ENCODE measurements at places on chromosomes 11 and 22. TPM values are rescaled to one million over a fixed set of nuclear protein-coding genes. Genes with fewer than 3 reads are reported as not detected.

- no peak for DNase-seq
These were observed 5.3 kb upstream of the IFITM3 start for GRCh38 chr11:325796-326591.

DNA sequence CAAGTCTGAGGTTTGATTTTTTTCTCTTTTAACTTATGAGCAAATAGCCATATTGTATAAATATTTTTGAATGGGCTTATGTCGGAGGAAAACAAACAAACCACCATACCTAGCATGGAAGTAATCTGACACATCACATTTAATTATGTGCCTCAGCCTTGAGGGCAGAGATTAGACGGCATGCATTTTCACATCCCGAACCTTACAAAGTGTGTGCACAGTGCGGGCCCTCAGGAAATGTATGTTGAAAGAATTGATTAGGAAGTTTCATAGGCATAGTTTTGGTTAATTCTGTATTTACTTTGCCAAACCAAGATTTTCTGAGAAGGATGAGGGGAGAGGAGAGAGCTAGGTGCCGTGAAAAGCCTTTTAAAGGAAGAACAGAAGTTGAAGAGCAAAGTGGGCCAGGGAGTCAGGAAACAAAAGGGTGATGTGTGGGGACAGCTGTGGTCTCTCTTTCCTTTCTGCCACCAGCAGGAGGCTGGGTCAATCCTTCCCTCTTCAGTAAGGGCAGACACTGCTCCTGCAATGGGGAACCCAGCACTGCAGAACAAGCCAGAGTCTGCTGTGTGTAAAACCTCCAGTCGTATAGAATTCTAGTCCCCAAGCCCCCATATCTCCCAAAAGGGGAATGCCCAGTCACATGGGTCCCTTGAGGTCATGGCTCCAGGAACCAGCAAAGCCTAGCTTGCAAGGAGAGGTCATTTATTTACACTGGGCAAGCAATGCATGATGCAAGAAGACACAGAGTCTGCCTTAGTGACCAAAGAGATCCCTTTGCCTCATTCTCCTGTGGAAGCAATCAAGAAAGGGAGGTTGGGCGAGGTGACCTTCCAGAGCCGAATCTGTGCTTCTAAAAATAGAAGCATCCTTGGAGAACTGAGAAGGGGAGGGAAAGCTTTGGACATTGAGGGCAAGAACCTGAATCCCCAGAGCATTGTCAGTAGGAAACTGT lies 71.1 kb upstream of the OLFML1 start:
- no peak for DNase-seq

The OR8D4 gene
- not detected for polyA plus RNA-seq

GRCh38 chr11:117259417-117259816 lies 26.9 kb downstream of the RNF214 start:
- DNase-seq, result no peak

GRCh38 chr11:76443268-76443980 lies 1.4 kb upstream of the EMSY start:
- DNase-seq, result no peak

The SOX6 gene
- 24.1 TPM for polyA plus RNA-seq

DNA sequence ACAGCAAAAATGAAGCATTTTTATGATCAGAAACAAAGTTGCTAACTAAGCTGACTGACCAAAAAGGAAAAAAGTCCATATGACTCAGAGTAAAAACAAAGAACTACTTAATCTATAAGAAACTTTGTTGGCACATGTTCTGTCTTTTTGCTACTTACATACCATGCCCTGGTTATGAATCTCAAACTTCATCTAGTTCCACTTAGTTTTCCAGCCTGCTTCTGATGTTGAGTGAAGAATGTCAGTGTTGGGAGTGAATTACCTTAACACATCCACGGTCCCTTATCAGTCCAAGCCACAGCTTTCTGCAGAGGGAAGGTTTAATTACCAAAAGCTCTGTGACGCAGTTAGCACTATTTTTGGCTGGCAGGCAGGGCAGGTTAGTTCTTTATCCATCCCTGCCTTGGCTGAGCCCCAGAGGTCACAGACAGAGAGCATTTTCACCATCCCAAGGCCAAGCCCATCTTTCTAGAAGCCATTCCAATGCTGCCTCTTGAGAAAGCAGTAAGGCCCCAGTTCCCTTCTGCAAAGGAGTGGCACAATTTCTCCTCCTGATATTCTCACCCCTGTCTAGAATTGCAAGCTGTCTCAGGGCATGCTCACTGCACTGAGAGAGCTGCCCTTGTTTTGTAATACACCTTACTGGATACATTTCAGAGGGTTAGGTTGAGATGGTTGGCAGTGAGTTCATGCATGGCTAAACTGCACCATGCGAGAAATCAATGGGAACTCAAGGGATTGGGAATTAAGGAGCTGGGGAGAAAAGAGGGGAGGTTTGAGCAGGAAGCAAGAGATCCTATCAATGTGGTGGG lies 67.1 kb downstream of the SLC1A2 start:
- DNase-seq, result no peak

DNA sequence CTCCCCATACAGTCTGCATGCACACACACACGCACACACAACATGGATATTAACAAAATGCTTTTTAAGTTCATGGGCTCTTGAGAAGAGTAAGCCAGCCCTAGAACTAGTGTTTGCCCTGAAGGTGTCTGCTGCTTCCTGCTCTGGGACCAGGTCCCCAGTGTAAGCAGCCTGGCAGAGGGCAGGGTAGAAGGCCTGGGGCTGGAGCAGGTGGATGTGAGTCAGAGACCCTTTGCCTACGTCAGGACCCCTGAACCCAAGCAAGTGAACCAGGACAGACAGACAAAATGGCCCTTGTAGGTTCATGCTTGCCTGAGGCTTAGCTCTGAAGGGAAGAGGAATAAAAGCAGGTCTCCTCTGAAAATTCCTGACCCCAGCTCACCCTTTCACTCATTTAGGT lies 357.9 kb downstream of the TBC1D22A start:
- DNase-seq, result no peak

- no peak for DNase-seq
These were observed 107.8 kb downstream of the KIRREL3 start for GRCh38 chr11:126892756-126893155.

GRCh38 chr22:21100149-21101032 lies 54.6 kb downstream of the LRRC74B start:
- DNase-seq, result no peak

- DNase-seq, result no peak
These were observed at the start of gene ARRB1 for GRCh38 chr11:75351541-75351790. Gene ARRB1, minus strand, starts transcription at chr11:75351661. Its CDS starts 54 bp downstream, at chr11:75351607.

The C11orf16 gene
- polyA plus RNA-seq, result 1.1 TPM

- DNase-seq, result no peak
These were observed 26.8 kb downstream of the DIXDC1 start for GRCh38 chr11:111963931-111964340.

The GAB4 gene
- polyA plus RNA-seq, result 0.14 TPM

GRCh38 chr11:62592146-62592815 lies 958 bp upstream of the TUT1 start:
- DNase-seq, result no peak

The GNG3 gene
- 3.6 TPM for polyA plus RNA-seq

DNA sequence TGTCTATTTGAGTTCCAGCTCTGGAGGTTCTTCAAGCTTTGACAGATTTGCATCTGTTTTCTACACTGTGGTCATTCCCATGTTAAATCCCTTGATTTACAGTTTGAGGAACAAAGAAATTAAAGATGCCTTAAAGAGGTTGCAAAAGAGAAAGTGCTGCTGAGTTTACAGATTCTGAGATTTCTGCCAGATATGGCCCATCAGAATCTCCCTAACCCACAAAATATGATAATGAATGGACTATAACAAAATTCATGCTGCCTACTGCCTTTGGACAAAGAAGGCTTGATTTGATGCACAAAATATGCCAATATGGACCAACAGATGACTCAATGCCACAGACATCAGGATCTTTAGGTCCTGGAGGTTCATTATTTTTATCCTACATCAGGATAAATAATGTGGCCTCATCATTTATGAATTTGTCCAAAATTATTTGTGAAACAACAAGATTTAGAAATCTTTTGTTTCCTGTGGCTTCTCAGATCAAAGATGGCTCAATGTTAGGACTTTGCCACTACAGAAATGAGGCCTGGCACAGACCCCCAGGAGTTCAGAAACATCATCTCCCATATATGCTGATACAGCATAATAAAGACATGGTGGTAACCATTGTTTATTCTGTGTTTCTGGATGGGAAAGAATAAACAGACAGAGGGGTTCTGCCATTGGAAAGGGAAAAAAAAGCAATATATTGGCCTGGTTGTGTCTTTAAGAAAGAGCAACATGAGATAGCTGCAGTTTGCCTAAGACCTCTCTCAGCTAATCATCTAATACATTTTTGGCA lies 6.7 kb downstream of the OR5AN1 start:
- no peak for DNase-seq

DNA sequence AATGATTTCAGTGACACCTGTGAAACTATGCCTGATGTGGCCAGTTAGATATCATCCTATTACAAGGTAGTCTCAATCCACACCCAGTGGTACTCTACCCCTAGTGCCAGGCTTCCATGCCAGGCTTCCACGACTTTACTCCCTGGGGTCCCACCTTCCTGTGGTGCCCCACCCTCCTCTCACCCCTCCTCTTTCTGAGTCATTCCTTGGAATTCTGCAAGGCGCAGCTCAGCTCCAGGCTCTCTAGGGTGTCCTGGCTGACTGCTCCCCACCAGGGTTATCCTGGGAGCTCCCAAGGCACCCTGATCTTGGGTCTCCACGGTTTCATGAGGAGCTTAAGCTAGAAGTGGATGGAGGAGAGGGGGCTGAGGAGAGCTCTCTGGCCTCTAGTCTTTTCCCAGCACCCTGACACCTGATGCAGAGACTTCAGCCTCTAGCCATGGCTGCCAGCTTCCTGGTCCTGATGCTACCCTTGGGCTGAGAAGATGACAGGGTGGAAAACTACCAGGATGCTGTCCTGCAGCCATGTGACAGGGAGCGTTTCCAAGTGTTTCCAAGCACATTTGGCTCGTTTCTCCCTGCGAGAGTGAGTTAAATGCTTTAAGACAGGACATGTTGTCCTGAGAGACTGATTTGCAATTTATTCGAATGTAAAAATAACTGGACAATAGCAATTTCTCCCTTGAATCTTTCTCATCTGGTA lies 1461.2 kb downstream of the TBC1D22A start:
- no peak for DNase-seq
